ENCODE measurements at places on chromosomes 12 and 14.

GRCh38 chr12:103810111-103810510, 30.9 kb downstream of the NT5DC3 start:
- DNase-seq = no peak

DNA sequence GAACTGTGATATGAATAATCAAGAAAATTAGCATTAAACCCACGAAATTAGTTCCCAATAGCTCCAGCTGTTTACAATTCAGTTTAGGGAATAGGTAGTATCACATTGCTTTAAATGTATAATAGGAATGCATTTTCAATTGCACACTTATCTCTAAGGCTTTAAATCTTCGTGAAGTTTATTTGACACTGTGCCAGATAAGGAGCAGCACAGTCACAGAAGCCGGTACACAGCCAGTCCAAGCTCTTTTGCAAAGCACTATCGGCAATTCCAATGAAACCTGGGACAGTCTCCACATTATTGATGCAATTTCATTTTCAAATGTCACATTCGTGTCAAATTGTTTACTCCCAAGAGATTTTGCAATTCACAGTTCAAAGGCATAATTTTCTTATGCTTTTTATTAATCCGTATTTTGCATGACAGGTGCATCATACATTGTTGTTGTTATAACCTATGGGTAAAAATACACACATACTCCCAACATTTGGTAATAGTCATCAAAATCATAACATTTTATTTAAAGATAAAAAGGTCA, 602.8 kb downstream of the RPS29 start:
- no peak for DNase-seq

- no peak for DNase-seq
Measured at GRCh38 chr14:94515426-94515825, 6.2 kb upstream of the SERPINA12 start.

DNA sequence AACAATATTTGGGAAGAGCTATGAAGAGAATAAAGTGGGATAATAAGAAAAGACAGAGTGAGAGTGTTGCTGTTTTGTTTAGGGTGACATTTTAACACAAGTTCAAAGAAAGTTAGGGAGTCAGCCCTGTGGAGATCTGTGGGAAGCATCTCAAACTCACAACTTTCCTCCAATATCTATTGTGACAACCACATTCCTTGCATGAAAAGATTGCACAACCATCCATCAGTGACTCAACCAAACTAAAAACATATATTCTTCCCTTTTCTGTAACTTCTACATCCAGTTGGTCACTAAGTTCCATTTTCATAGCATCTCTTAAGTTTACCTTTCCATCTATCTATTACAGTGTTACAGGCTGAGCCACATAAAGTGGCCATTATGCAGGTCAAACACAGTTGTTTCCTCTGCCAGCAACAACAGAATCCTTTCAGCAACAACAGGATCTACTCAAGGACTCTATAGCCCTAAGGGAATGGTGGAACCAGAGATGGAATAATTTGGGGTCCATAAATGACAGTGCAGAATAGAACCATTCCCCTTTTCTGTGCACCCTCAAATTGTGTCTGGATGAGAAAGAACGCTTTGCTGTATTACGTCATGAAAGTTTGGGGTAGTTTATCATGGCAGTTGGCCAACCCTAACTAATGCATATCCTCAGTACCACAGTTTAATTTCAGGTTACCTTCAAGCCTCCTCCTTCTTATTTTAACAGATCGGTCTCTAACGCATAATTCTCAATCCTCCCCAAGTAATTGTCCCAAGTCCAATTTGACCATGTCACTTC, 118.8 kb downstream of the ST8SIA1 start:
- no peak for DNase-seq

GRCh38 chr12:32230613-32230993, 124.0 kb downstream of the BICD1 start:
- DNase-seq = no peak

- no peak for DNase-seq
Measured at GRCh38 chr14:103520657-103521437, 1.8 kb downstream of the CKB start.

GRCh38 chr12:112716099-112717093, 75.2 kb upstream of the RPH3A start:
- DNase-seq = no peak

DNA sequence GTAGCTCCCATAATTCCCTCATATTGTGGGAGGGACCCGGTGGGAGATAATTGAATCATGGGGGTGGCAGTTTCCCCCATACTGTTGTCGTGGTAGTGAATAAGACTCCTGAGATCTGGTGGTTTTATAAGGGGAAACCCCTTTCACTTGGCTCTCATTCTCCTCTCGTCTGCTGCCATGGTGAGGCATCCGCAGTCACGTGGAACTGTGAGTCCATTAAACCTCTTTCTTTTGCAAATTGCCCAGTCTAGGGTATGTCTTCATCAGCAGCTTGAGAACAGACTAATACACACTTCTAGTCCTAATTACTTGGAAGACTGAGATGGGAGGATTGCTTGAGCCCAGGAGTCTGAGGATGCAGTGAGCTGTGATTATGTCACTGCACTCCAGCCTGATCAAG, 64.4 kb downstream of the TMX1 start:
- no peak for DNase-seq

DNA sequence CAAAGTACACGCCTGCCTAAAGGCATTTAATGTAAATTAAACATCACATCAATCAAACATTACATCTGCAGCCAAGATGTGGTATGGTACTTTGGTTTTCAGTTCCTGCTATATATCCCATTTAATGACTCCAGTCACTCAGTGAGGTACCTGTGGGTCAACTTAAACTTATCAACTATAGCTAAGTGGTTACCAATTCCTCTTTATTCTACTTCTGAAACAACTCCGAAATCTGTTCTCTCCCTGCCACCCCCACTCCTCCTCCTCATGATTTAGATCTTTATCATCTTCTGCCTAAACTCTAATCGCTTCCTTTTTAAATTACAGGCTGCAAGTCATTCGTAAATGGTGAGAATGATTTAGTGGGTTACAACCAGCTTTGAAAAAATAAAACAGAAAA, 57.9 kb downstream of the BCL2L14 start:
- no peak for DNase-seq

- no peak for DNase-seq
Measured at GRCh38 chr12:123519141-123520001, 14.1 kb downstream of the RILPL1 start.

DNA sequence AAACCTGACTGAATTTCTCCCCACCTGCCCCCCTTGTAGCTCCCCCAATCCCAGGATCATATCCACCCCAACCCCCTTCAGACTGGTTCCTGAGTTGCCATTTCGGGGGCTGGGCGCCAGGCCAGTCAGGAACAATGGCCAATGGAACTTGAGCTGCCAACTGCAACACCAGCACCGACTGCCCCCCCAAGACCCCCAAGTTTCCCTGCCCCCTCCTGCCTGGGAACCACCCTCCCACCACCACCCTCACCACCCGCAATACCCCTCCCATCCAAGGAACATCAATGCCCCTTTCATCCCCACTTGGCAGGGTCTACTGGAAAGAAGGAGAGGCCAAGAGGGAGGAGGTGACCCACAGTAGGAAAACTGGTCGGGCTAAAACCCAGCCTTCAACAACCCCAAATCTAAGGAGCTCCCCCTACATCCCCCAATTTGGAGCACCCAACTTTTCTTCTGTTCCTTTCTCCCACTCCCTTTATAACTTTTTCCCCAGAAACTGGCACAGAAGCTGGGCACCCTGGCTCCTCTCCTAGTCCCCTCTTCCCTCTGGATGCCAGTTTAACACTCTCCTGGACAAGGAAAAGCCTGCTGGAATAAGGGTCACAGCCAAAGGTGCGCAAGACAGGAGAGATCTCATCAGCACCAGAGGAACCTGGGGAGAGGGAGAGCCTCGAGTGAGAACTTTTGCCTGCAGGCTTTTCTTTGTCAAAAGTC, 1.6 kb upstream of the NDRG2 start:
- DNase-seq = no peak

GRCh38 chr12:46371718-46372543, 642 bp downstream of the SLC38A2 start:
- DNase-seq = no peak

- no peak for DNase-seq
Measured at GRCh38 chr14:88312257-88312656, 10.8 kb downstream of the KCNK10 start.

GRCh38 chr14:29097476-29097875, 330.9 kb downstream of the FOXG1 start:
- no peak for DNase-seq

DNA sequence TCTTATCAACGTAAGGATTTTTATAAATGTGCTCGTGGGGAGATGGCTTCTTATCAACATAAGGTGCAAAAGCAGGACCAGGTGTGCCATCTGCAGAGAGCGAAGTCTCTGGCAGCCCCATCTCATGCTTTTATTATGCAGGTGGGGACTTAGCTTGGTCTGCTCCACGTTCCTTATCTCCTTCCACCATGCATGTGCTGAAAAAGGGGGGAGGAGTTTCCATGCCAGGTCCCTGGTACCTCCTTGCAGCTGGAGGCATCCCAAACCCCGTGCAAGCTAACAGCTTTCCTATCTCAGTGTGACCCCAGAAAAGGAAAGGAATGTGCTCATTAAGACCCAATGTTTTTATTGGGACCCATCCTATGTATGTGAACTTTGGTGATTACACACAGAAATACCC, 608.5 kb downstream of the TMEM121 start:
- DNase-seq = no peak

DNA sequence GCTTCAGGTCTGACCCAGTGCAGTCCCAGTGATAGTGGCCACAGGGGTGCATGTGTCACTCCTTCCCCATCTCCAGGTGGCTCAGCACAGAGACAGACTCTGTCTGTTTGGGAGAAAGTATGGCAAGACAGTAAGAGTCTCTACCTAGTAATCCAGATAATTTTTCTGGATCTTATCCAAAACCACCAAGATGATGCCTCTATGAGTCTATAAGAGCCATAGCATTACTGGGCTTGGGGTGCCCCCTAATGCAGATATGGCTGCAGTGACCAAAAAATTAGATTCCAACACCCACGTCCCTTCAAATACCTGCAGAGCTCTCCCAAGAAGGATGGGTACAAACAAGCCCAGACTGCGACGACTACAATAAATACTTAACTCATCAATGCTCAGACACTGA, 123.8 kb downstream of the GRIP1 start:
- DNase-seq = no peak

GRCh38 chr14:30698463-30698862, 76.3 kb downstream of the SCFD1 start:
- no peak for DNase-seq

DNA sequence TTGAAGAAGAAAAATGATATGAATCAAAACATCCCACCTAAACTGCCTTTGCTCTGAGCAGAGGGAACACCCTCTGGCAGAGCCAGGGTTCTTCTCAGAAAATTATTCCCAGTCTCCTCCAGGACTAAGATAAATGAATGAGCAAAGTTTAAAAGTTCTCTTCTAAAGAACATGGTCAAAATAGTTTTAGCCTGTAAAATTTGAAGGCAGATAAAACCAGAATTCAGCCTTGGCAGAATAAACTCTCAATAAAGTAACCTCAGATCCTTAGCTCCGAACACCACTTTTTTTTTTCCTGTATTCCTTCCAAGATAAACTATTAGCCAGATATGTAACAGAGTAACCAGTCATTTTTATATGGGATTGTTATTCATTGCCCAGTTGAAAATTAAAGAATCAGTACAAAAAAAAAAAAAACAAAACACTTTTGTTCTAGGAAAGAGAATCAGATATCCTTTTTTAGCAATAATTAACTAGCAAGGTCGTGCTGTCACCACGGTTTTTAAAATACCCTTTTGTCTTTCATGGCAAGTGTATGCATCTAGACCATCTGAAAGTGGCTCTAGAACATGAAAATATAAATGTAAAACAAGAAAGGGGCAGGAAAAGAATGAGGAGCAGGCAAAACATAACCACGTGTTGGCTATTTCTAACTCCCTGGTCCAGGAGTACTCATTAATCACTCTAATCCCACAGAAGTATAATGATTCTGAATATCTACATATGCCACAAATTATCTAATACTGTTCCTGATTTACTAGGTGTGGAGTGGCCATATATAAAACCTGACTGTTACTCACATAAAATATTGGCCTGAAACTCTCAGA, 60.8 kb downstream of the CAPZA3 start:
- no peak for DNase-seq

- no peak for DNase-seq
Measured at GRCh38 chr12:11555743-11556625, 93.5 kb upstream of the ETV6 start.

GRCh38 chr12:77339610-77340009, 274.2 kb upstream of the E2F7 start:
- no peak for DNase-seq

DNA sequence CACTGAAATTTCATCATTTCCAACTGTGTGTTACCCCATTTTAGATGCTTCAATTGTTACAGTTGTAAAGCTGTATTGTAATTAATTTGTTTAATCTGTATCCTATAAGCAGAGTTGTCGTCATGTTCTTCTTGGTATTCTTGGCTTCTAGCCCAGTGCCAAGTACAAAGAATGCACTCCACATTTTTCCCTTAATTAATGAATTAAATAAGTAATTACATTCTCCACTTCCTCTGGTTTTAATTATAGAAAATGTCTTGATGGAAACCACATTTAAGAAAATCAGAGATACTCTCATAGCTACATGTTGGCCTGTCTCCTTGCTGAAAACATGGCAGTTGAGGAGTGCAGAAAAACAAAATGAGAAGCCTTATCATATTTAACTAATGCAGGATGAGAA, 746 bp downstream of the DNAI7 start:
- no peak for DNase-seq

DNA sequence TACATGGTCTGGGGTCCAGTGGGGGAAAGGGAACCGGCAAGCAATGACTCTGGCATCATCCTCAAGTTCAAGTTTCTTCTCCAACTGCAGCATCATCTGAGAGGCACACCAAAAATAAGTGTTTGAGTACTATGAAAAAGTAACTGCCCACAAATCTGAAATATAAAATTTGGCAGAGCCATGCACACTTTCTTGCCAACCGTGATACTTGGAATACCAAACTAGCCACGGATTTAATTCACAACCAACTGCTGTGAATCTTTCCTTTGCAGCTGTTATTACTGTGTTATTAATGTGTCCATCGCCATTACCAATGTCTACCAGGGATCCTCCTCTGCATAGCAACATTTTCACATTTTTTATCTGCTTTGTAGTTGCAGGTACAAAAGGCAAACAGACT, 74.6 kb downstream of the GXYLT1 start:
- no peak for DNase-seq

GRCh38 chr12:113612076-113612728, 140.5 kb upstream of the LHX5 start:
- no peak for DNase-seq

DNA sequence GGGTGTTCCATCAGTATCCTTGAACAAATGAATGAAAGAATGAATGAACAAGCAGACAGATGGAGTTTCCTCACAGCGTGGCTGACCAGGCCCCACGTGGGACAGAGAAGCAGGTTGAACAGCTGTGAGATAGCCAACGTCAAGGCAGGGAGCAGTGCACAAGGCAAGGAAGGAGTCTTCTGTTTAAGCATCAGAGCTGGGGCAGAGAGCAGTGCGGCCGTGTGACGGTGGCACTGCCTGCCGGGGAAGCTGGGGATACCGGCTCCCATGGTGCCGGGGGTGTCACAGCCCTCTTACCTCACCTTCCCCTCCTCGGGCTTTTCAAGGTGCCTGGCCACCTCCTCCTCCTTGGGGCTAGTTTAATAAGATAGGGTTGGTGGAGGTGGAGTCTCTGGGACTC, 73.2 kb upstream of the GPATCH2L start:
- no peak for DNase-seq

- no peak for DNase-seq
Measured at GRCh38 chr14:65749287-65749686, 336.8 kb downstream of the FUT8 start.

- no peak for DNase-seq
Measured at GRCh38 chr14:31362746-31363145, 57.6 kb downstream of the HEATR5A start.

Measured in HS-5 (cell line).